ENCODE measurements at places on chromosomes 11 and 22. TPM values are rescaled to one million over a fixed set of nuclear protein-coding genes. Genes with fewer than 3 reads are reported as not detected.

Gene KRTAP5-9
- 0.59 TPM for total RNA-seq

Gene PDGFD
- total RNA-seq: 32.7 TPM

Gene DERL3
- 2.3 TPM for total RNA-seq

Gene OR5A1
- total RNA-seq: not detected

Gene TTC38
- total RNA-seq: 68.1 TPM

Gene IGF2
- 246 TPM for total RNA-seq

Gene CALCB
- not detected for total RNA-seq

Gene MUC6
- under 0.01 TPM for total RNA-seq

Gene POTEH
- not detected for total RNA-seq

Gene PNPLA5
- not detected for total RNA-seq

Gene C11orf86
- not detected for total RNA-seq

Gene PRODH
- total RNA-seq: 146 TPM

Gene KIRREL3
- not detected for total RNA-seq

Gene KDM4D
- 1.5 TPM for total RNA-seq

Gene TMEM191B
- total RNA-seq: 0.78 TPM

Gene WNT11
- total RNA-seq: 21.0 TPM

Gene PLAAT2
- 0.90 TPM for total RNA-seq

Gene MYEOV
- 4.8 TPM for total RNA-seq

Gene ARFIP2
- total RNA-seq: 40.0 TPM

Gene ADAMTS15
- 18.4 TPM for total RNA-seq

Gene OR52H1
- total RNA-seq: 1.3 TPM

Gene NRXN2
- total RNA-seq: 25.5 TPM

Gene ANGPTL5
- 0.60 TPM for total RNA-seq

Gene NEFH
- total RNA-seq: 0.30 TPM

Gene ZC3H12C
- 26.0 TPM for total RNA-seq

Gene ADM
- 235 TPM for total RNA-seq

Gene INTS4
- total RNA-seq: 33.7 TPM

Gene A4GALT
- 73.0 TPM for total RNA-seq

Gene ANO5
- 5.1 TPM for total RNA-seq

Gene SLC22A12
- not detected for total RNA-seq
